NCI-H146 (cell line): ENCODE measurements at places on chromosomes 4 and X.

- DNase-seq = no peak
Observed at GRCh38 chr4:60683973-60684372, 516.2 kb upstream of the ADGRL3 start.

DNA sequence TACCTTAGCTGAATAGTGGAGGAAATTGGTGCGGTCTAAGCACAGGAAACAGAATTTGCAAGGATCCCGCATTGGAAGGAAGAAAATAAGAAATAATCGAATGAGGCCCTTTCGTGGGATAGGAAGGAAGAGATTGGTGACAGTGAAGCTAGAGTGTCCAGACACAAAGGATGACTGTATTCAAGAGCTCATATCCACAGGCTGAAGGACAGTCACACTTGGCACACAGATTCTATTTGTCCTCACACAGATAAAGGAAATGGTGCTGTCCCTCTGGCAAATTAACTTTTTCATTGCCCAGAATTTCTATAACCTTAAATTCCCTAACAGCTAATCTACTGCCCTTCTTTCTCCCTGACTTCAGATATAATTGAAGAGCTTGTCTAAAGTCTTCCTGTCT lies 2188.9 kb upstream of the TENM3 start:
- no peak for DNase-seq

DNA sequence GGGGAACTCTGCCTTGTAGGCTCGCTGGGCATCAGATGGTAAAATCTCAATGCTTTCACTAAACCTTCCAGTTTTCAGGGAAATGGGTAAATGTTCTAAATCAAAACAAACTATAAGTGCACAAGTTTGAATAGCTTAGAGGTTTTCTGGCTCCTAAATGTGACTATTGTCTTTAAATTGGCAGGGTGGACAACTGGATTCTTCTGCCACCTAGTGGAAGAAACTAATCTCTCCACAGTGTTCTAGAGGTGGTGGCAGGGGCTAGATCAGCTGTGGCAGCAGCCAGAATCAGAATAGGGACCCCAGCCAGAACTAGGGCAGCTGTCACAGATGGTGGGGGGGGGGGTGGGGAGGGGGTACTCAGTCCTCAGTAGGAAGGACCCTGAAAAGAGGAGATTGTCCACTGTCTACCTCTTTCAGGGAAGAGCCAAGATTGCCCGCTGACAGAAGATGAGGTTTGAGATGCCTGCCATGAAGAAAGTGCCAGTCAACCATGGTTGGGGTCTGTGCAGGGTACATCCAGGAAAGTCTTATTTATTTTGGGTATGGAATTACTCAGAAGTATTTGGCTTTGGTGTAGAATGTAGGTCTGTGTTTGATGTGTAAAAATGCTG lies 201.4 kb downstream of the CCNG2 start:
- no peak for DNase-seq

DNA sequence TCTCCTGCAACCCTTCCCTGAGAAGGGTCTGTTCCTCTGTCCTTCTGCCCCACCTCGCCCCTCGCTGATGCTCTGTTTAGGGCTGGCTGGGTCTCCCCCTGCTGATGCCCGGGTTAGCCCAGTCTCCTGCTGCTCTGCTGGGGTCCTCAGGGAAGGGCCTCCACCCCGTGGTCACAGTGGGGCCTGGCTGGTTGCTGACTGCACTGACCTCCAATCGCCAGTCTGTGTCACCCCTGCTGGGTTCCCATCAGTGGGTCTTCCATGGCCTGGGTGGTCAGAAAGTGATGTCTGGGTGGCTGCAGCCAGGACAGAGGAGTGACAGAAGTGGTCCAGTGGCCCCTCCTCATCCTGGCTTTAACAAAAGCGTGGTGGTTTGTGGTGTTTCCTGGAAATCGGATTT lies 44.7 kb downstream of the EVC start:
- no peak for DNase-seq

DNA sequence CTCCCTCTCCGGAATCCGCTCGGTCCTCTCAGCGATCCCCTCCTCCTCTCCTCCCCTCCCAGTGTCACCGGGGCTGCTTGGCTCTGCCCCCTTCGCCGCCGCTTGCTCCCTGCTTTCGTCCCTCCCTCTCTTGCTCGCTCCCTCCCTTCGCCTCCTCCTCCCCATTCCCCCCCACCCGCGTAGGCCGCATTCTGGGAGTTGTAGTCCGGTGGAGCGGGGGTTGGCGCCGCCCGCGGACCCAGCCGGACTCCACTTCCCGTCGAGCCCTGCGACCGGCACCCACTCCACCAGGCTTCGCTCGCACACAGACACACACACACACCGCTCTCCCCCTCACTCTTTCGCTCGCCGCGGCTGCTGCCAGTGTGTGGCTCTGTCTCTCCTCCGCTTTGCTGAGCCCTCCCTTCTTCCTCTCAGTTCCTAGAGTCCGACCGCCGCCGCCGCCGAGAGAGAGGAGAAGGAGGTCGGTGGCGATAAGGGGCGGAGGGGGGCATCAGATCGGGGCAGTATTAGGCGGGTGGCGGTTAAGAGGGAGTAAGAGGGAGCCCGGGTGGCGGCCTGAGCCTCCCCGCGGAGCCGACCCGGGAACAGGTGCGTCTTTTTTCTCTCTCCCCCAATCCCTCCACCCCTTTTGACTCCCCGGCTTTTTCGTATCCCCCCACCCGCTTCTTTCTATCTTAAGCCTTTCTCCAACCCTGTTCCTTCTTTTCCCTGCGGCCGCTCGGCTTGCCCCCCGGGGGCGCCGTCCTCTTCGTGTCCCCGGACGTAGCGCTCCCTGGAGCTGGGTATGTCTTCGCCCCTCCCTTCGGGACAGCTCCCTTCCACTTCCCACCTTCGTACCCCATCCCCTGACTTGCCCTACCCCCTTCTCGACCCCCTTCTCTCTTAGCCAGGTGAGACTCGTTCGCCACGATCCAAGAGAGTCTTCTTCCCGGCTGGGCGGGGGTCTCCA lies at the start of gene BCORL1:
Gene BCORL1 (plus strand): TSS at position 336 of the 952 bp plus-strand sequence. CDS start 22,597 bp downstream, outside the sequence.
- DNase-seq = peak; percentile 95

GRCh38 chrX:120755066-120755846 lies 120.4 kb downstream of the CT47B1 start:
- DNase-seq = peak; percentile 56

- no peak for DNase-seq
Observed at GRCh38 chr4:105273230-105273629, 126.6 kb downstream of the TET2 start.

DNA sequence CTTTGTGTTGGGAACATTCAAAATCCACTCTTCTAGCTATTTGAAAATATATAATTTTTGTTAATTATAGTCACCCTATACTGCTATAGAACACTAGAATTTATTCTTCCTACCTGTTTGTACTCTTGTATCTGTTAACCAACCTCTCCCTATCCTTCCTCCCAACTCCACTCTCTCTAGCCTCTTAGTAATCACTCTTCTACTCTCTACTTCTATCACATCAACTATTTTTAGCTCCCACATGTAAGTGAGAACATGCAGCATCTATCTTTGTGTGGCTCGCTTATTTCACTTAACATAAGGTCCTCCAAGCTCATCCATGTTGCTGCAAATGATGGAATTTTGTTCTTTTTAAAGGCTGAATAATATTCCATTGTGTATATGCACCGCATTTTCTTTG lies 537.3 kb downstream of the MID1IP1 start:
- DNase-seq = no peak

DNA sequence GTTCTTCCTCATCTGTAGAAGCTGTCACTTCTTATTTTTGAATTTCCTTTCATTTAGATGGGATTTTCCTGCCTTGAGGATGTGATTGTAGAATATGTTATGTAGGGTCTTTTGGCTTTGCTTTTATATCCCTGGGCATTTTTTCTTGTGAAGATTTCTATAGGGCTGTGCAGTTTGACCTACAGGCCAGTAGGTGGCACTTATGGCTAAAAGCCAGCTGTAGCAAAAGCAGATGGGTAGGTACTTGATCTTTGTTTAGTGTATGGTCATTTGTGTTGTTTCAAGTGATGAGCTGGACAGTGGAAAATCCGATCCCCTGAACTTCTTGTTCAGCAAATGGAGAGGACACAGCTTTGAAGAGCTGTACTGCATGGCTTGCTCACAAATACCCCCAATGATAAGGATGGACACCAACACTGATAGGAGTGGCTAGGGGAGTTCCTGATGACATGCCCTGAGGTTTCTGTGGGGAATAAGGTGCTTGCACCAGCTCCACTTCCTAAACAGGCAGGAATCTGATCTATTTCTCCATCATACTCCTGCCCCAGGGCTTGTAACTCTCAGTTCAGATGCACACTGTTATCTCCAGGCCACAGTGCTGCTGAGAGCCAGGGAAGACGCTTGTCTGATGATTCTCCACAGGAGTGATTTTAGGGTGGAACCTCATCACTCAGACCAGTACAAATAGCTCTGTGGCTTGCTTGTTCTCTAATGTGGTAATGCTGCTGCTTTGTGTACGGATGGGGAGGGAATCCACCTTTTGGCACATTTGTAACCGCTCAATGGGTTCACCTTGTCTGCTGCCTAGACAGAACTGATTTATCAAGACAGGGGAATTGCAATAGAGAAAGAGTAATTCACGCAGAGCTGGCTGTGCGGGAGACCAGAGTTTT lies 417.1 kb upstream of the MAGEB16 start:
- DNase-seq = peak; percentile 12

DNA sequence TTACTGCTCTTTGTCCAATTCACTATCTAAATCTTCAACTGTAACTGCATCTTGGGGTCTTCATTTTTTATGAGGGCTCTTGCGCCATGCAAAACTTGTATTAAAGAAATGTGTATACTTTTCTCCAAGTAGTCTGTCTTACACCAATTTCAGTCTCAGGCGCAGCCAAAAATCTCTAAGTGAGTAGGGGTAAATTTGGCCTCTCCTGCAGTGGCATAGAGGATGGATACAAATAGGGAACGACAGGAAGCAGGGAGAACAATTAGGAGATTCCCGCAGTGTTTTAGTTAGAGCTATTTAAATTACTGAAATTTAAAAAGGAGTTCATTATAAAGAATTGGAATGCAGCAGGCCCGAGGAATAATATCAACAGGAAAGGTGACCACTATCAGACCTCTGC lies 30.2 kb downstream of the DMP1 start:
- no peak for DNase-seq

- no peak for DNase-seq
Observed at GRCh38 chr4:6435010-6435409, 37.4 kb downstream of the PPP2R2C start.

GRCh38 chrX:69318651-69319340 lies 153.5 kb upstream of the PJA1 start:
- DNase-seq = no peak

DNA sequence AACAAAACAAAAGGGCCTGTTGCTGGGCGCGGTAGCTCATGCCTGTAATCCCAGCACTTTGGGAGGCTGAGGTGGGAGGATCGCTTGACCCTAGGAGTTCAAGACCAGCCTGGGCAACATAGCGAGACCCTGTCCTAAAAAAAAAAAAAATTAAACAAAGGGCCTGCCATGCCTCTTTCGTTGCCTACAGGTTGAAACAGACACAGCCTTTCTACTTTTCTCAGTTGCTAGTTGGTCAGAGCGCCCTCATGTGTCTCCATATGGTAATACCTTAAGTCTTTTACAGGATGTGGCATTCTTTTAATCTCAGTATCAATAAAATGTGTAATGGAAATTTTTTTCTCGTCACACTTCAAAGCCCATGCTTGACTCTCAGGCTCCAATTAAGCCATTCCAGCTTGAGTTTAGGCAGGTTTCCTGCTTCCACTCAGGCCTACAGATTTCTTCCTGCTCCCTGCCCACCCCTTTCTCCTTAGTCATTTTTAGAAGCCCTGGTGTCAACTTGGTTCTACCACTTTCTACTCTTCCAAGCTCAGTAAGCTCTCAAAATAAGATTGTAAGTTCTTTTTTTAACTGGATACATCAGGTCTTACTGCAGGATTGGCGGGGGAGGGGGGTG lies 4.6 kb upstream of the SOWAHD start:
- peak; percentile 15 for DNase-seq

GRCh38 chr4:173525118-173526011 lies 4.7 kb downstream of the HAND2 start:
- no peak for DNase-seq

GRCh38 chr4:120446051-120446567 lies 379.5 kb upstream of the MAD2L1 start:
- no peak for DNase-seq

DNA sequence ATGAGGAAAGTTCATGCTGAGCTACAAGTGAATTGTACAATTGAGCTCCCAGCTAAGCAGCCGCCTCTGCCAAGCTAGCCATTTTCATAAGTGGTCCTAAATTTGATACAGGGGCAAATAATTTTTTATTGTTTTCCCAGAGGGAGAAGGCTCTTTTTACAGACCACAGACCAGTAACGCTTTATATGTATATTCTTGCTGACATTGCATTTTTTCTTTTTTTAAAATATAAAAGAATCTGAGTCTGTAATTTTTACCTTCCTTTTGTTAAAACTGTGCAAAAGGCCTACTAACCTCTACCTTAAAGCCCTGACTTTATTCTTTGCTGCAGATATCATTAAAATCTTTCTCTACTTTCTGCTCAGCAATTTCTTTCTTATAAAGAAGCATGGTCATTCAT lies 501.2 kb upstream of the INTU start:
- no peak for DNase-seq

- DNase-seq = peak; percentile 54
Observed at GRCh38 chr4:79042079-79042674, 102.9 kb upstream of the PAQR3 start.

DNA sequence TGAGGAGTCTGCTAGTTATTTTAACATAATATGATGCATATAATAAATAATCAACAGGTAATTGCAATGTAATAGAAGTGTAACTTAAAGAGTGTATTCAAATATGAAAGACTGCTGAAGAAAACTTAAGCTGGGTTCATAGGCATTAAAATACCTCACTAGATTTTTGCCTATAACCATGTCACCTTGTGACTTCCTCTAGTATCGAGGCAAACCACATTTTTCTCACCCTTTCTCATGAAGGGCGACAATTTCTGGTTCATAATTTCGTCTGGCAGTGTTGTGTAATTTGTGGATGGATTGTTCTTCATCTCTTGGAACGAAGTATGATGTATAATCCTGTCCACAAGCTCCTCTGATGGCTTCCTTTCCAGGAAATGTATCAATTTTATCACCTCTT lies 16.0 kb downstream of the SULT1E1 start:
- no peak for DNase-seq

DNA sequence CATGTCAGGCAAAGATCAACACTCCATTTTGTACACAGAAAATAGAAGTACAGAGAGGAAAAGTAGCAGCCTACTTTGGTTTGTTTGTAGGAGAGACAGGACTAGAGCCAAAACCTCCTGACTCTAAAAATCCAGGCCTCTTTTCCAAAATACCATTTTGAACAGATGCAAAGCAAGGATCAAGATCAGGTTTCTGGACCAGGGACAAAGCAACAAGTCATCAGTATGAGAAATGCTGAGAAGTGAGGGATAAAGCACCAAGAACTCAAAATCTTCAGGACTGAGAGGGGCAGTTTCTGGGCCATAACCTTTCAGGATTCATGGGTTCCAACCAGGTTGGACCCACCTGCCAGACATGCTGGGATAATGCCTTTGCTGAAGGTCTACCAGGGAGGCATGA lies 36.6 kb upstream of the MBTPS2 start:
- DNase-seq = no peak

GRCh38 chrX:140065961-140066662 lies 100.8 kb upstream of the CXorf66 start:
- no peak for DNase-seq

DNA sequence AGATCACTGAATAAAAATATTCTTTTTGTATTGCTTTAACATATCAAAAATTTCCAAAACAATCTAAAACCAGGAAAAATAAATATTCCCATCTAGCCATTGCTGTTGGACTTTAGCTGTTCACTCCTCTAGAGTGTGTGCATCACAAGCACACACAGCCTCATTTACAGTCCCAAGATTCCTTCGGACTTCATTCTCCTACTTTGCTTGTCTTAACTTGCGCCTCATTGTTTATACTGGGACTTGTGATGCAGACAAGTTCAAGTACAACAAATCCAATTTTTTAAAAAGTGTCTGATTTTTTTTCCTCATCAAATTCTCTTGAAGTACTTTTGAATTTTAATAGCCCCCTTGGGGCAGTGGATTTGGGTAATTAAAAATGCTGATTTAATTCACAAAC lies 55.6 kb downstream of the TLL1 start:
- no peak for DNase-seq
